ENCODE measurements at places on chromosomes 2 and 18. TPM values are rescaled to one million over a fixed set of nuclear protein-coding genes. Genes with fewer than 3 reads are reported as not detected.

- no peak for DNase-seq
Measured at GRCh38 chr2:151043484-151043883, 218.2 kb downstream of the RBM43 start.

- no peak for DNase-seq
Measured at GRCh38 chr2:637804-638203, 39.4 kb downstream of the TMEM18 start.

DNA sequence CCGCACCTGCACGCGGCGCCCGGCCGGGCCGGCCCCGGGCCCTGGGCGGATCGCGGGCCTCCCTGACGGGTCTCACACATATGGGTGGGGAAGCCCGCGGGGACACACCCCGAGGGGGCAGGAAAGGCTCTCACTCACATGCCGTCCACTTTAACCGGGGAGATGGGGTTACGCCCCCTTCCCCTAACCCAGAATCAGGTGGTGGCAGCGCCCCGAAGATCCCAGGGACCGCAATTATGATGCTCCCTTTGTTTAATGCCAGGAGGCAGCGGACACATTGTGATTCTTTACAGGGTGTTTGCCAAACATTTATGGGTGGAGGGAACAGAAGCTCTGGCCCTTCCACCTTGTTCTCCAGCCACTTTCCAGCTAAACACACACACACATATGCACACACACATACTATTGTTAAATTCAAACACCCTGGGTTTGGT lies 424 bp upstream of the ANKRD44 start:
- DNase-seq = no peak

- no peak for DNase-seq
Measured at GRCh38 chr2:183093857-183094657, 15.5 kb downstream of the DUSP19 start.

Gene GPR155
- 4.3 TPM for total RNA-seq

GRCh38 chr2:214484239-214484638 lies 73.4 kb downstream of the VWC2L start:
- DNase-seq = no peak

Gene FSIP2
- total RNA-seq = 1.6 TPM

DNA sequence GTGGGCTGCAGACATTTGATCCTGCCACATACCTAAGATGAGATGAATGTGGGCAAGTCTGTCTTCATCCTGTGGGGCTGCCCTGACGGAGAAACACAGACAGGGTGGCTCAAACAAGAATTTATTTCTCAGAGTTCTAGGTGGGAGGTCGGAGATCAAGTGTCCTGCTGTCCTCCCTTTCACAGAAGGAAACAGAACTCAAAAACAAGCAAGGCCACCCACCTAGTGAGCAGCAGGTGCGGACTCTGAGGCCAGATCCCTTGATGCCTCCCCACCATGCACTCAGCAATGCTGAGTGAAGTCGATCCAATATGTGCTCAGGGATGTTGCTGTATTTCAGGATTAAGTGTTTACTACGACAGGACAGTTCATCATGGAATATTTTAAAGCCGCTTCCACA lies 63.0 kb upstream of the SNTG2 start:
- no peak for DNase-seq

DNA sequence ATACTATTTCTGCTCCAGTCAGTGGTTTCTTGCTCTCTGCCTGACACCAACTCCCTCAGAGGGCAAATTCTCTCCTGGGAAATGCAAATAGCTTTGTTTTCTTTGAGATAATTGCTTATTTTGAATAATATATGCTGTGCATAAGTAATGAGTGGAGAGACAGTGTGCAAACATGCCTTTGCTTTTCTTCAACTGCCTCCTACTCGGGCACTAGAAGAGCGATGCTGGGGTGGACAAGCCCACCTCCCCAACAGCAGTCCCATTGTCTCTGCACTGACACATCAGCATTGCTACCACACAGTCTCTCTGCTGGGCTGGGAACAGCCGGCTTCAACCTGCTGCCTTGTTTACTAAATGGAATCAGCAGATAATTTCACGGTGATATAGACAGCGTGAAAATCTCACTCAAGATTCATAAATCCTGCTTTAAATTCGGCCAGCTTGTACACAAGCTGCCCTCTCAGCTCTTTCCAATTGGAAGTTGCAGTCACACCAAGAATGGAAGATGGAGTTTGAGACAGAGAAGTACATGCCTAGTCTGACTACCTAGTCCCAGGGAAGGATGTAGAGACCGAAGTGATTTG lies 694.5 kb downstream of the TDRD15 start:
- no peak for DNase-seq

Gene TMEM163
- 0.66 TPM for total RNA-seq

DNA sequence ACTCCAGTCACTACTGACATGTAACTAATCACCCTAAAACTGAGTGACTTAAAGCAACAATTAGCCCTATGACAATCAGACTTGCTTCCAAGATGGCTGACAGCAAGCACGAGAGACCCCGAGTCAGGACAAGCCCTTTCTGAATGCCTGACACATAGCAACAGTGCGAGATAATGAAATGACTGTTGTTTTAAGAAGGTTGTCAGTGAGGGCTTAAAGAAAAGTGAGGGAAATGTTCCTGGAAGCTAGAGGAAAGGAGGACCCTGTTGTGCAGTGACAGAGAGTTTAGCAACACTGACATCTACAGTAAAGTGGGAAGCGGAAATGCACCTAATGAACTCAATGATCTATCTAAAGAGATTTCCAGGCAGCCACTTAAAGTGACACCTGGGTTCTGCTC lies 163.1 kb downstream of the STK39 start:
- no peak for DNase-seq

DNA sequence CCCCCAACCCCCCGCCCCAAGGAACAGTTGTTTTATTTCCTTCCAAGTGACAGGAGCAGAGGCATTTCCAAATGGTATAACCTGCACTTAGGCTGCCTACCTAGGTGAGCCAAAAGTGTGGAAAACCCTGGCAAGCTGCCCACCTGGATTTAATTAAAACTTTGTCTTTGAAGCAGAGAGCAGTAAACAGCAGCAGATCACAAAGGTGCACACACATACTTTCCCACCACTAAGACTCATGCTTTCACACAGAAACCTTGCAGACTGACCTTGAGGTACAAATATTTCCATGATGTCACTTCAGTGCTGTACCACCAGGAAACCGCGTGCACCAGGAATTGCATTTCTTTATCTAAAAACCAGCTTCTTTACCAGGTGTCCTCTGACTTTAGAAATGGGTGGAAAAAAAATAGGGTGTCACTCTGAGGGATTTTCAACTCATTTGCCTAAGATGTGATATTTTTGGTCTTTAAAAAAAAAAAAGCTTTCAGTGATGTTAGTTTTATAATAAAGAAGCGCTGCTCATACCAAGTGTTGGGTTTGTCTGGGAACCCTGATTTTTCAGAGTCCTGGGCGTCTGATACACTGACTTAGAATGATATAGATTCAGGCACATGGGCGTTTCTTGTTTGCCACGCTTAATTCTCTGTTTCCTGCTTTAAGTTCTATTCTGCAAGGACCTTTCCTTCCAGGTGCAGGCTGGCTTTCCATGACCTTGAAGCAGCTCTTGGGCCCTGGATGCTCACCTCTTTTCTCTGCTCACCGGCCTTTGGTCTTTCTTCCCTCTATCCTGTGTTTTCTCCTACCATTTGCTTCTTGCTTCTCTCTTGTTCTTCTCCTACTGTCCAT lies 70.7 kb upstream of the BCL2L11 start:
- peak; percentile 69 for DNase-seq

- DNase-seq = no peak
Measured at GRCh38 chr2:64637000-64637635, 16.6 kb downstream of the SERTAD2 start.

Gene UGT1A5
- total RNA-seq = not detected

DNA sequence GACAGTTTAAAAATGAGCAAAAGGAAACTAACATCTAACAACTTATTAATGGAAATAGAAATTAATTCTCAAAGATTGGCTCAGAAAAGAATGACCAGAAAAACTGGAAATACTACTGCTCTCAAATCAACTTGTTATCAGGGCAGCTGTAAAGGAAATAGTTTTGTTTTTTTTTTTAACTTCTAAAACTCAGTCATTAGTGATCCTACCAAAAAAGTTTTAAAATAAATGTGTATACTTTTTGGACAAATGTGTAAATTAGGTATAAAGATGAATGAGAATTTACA lies 52.1 kb upstream of the PEX13 start:
- no peak for DNase-seq

- DNase-seq = no peak
Measured at GRCh38 chr2:170739048-170739447, 23.9 kb downstream of the SP5 start.

GRCh38 chr18:48833701-48834412 lies 116.9 kb downstream of the SMAD7 start:
- DNase-seq = no peak

GRCh38 chr2:159968279-159968900 lies 94.0 kb downstream of the PLA2R1 start:
- no peak for DNase-seq

Gene ARHGAP28
- total RNA-seq = 13.0 TPM

Gene SLC4A5
- 9.2 TPM for total RNA-seq

DNA sequence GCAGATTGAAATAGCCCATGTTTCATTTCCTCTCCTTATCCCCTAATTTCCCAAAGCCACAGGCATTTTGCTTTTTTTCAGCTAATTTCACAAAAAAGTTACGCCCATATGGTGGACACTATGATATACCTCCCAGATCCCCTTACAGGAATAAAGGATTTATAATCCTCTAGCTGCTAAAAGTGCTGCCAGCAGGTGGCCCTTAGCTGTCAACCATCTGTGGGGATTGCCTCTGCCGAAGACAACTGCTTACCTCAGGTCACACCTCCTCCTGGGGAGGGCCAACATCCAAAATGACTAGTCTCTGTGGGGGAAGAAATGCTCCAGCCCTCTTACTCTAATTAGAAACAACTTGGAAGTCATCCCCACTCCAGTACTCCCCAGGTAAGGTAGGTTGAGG lies 61.0 kb upstream of the EPB41L3 start:
- no peak for DNase-seq

DNA sequence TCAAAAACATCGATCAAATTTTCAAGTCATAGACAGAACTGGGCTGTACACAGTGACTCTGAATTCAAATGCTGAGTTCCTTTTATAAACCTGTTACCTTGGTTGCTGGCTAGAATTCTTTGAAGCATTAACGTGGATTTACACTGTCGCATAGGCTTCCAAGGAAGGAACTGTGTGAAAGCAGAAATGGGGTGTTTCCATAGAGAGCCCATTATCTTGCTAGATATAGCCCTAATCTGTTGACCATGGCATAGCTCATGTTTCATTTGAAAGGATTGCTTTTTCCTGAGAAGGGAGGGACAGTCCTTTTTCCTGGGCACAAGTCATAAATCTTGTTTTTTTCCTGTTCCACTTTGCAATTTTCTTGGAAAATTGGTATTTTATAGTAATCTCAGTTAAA lies 73.8 kb upstream of the NEUROD1 start:
- DNase-seq = no peak

Gene GPAT2
- 8.8 TPM for total RNA-seq

GRCh38 chr2:142599504-142599903 lies 278.0 kb upstream of the KYNU start:
- no peak for DNase-seq

- no peak for DNase-seq
Measured at GRCh38 chr2:220101980-220102379, 474.6 kb downstream of the SLC4A3 start.

DNA sequence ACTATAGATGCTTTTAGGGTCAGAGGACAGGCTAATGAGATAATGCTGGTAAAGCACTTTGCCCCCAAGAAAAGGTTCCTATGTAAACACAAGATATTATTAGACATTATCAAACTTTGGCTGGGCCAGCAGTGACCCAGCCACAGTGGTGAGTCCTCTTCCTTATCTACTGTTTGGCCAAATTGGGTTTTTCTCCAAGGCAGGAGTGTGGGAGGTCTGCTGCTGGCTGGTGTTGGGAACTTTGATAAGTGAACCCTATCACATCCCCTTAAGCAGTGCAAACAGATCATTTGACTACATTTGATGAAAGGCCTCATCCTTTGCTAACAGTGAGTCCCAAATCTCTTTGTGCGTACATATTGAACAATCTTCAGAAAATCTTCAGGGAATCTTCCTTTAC lies 16.2 kb downstream of the FZD7 start:
- DNase-seq = no peak

Gene MAP3K19
- total RNA-seq = not detected

GRCh38 chr18:37440206-37440605 lies 125.4 kb downstream of the CELF4 start:
- no peak for DNase-seq

DNA sequence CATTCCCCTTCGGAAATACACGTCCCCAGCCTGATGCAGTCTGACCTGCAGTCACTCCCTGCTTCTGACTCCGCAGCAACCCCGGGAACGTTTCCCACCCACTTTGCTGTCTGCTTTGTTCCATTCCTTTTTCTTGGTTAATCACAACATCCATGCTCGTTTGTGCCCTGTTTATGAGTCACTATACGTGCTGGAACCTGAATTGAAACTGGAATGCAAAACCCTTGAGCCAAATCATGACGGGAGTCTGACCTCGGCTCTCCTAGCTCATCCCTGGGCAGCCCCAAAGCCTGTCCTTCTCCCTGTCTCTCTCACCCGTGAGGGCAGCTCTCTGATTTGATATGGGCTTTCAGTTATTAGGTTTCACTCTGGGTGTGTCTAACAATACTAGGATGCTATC lies 57.1 kb upstream of the RNF152 start:
- no peak for DNase-seq

Gene SF3B6
- 125 TPM for total RNA-seq

DNA sequence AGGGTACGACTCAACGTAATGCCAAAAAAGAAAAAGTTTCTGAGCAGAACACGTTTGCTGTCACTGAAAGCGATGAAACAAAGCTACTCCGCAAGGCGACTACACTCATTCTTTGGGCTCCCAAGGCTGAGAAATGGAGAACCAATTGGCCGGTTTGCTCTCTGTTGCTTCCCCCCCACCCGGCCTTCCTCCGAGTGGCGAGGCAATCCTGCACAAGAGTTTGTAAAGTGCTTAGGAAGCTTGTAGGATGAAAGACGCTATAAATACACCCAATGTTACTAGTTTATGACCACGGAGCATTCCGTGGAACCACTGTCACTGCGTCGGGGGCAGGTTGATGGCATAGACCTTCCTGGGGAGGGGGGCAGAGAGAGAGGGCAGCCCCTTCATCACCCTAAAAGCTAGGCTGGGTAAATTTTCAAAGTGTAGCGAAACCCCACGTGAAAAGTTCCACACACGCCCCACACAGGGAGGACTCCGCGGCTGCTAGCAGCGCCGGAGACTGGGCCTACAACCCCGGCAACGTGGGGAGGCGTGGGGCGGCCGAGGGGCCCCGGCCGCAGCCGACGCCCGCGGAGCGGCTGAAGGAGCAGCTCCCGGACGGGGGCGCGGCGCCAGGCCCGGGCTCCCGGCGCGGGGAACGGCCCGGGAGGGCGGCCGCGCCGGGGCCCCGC lies 915 bp downstream of the CUL3 start:
- no peak for DNase-seq

Gene ACTG2
- 108 TPM for total RNA-seq

DNA sequence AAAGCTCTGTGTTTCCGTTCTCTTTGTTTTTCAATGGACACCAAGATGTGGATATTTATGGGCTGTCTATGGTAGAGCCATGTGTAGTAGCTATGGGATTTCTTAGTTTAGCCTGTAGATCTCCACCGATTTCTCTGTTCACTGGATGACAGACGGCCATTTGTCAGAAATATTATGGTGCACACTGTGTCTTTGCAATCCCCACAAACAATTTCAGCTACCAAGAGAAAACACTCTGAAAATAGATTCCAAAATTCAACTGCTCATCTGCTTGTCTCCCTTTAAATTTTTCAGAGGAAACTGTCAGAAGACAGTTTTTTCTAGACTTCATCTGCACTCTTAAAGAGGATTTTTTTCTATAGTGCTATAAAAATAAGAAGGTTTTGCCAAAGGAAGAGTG lies 166.8 kb downstream of the CD226 start:
- no peak for DNase-seq
